ENCODE measurements at places on chromosomes 13 and 19.

- H3K27ac ChIP-seq = no peak overlapping the region
- H3K4me3 ChIP-seq = no peak overlapping the region
- H3K36me3 ChIP-seq = peaks cover 12% of the 10 kb centered on the region
- no peak for DNase-seq
- H3K27me3 ChIP-seq = no peaks in the 10 kb centered on the region
Measured at GRCh38 chr19:17577457-17578097, 22.1 kb downstream of the COLGALT1 start.

GRCh38 chr19:45569619-45570421 lies 14.8 kb downstream of the OPA3 start:
- H3K4me3 ChIP-seq = no peak overlapping the region
- peak; percentile 74 for DNase-seq
- no peak overlapping the region for H3K27ac ChIP-seq

DNA sequence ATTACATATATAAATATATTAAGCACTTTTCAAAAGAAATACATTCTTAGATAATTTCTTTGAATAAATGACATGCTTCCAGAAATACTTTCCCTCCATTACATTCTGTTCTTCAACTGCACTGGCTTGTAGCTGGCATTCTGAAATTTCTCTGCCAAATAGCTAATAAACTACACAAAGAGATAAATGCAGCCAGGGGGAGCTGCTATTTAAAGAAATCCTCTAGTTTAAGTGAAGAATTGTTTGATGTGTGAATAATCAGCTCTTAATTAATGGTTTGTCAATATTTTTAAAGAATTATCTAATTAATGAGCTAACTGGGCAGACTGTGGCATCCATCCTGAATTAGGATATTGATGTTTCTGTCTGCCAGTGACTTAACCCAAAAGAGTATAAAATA lies 30.7 kb downstream of the SLC7A1 start:
- peak overlapping the region; percentile 1 for H3K27ac ChIP-seq
- 0 out of 2 replicates have a peak, but pooled peaks cover 2% of the 10 kb centered on the region for H3K36me3 ChIP-seq
- peaks cover 29% of the 10 kb centered on the region for H3K4me1 ChIP-seq

DNA sequence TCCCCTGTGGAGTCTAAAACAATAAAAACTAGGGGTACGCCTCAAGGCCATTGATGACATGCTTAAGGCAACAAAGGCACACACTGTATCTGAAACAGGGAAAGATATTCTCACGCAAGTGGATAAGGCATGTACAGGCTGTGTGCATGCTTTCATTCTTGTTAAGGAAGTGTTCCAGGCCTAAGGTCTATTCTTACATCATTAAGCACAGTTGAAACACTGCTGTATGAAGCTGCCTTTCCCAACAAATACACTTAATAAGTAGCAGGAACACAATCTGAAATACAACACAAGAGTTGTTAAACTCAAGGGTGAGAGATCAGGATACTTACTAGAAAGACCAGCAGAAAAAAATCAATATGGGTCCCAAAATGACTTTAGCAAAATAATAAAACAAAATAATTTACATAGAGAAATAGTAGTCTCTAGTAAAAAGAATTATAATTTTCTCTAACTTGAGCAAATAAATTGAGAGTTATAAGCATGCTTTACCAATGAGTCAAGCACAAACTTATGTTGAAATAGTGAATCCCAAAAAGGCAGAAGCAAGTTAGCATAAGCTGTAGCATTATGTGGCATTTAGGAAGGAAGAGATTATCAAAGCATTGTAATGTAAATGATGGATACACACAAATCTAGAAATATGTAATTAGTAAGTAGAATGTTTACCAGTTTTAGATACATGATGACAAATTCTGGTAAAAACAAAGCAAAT lies 796.9 kb downstream of the SLITRK1 start:
- H3K27me3 ChIP-seq = no peaks in the 10 kb centered on the region
- no peak for DNase-seq
- no peak overlapping the region for H3K27ac ChIP-seq

DNA sequence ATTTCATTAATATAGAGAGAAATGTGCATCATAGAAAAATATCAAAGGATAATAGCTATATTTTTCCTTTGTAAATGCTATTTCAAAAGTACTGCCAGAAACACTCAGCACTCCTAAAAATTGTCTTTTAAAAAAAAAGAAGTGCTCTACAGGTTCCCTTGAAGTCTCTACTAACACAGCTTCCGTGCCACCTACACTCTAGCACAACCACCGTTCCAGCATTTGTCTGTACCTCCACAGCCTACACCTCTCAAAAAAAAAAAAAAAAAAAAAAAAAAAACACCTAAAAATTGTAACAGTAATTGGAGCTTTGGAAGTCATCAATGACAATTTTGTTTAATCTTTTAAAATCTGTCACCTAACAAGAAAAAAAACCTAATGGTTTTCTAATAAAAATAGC lies 485.6 kb downstream of the MYO16 start:
- no peak for DNase-seq
- no peaks in the 10 kb centered on the region for H3K4me1 ChIP-seq
- no peaks in the 10 kb centered on the region for H3K27me3 ChIP-seq
- no peaks in the 10 kb centered on the region for H3K36me3 ChIP-seq
- no peak overlapping the region for H3K27ac ChIP-seq

DNA sequence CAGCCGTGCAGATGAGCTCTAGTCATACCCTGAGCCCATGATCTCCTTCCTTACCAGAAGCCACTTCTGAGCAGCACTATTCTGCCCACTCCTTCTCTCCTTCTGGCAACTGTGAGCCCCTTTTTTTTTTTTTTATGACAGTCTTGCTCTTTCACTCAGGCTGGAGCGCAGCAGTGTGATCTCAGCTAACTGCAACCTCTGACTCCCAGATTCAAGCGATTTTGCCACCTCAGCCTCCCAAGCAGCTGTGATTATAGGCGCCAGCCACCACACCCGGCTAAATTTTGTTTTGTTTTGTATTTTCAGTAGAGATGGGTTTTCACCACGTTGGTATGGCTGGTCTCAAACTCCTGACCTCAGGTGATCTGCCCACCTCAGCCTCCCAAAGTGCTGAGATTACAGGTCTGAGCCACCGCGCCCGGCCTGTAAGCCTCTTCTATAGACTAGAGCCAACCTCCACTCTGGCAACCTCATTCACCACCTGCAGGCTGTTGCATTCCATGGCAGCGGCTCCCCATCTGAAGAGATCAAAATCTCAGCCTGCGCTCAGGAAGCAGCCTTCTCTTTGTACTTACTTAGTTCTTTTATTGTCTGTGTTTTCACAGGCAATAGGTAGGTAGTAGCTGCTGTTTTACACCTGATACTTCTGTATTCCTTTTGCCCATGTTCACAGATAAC lies 34.8 kb upstream of the NDFIP2 start:
- H3K4me1 ChIP-seq = 0 out of 2 replicates have a peak, but pooled peaks cover under 1% of the 10 kb centered on the region
- DNase-seq = no peak
- H3K27ac ChIP-seq = no peak overlapping the region
- no peaks in the 10 kb centered on the region for H3K36me3 ChIP-seq

- 0 out of 2 replicates have a peak, but pooled peaks cover 8% of the 10 kb centered on the region for H3K27me3 ChIP-seq
- H3K36me3 ChIP-seq = no peaks in the 10 kb centered on the region
- no peak overlapping the region for H3K27ac ChIP-seq
- H3K4me3 ChIP-seq = no peak overlapping the region
Measured at GRCh38 chr13:112450904-112451240, 74.7 kb downstream of the SPACA7 start.
